GM12891 (cell line): ENCODE measurements at places on chromosomes 5 and 9.
A peak's percentile ranks its signal among the peaks of the same experiment; 100 is the strongest.

GRCh38 chr5:104088876-104089778 lies 526.5 kb upstream of the NUDT12 start:
- DNase-seq, result no peak

GRCh38 chr5:64518793-64519192 lies 13.0 kb downstream of the RGS7BP start:
- DNase-seq, result no peak

DNA sequence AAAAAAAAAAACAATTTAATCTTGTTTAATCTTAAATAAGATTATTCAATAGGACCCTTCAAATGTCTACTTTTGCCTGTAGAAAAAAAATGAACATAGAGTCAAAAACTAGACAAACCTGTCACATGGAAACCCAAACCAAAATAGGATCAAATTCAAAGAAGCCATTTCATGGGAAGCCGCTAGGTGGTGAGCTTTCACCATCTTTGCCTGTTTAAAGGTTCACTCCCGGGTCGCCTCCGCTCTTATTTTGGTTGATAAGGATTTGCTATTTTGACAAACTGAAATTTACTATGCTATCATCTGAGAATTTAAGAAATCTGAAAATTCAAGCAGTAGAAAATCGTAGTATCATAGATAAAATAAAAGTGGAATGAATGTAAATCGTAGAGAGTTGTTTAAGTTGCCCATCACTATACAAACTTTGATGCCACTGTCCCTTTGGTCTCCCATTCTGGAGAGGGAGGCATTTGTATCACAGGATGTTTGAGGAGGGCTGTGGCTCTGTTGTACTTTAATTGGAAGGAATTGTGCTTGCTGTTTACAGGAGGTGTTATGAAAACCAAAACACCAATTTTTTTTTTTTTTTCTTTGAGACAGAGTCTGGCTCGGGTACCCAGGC lies 43.5 kb upstream of the DNAH5 start:
- DNase-seq, result peak; percentile 34

DNA sequence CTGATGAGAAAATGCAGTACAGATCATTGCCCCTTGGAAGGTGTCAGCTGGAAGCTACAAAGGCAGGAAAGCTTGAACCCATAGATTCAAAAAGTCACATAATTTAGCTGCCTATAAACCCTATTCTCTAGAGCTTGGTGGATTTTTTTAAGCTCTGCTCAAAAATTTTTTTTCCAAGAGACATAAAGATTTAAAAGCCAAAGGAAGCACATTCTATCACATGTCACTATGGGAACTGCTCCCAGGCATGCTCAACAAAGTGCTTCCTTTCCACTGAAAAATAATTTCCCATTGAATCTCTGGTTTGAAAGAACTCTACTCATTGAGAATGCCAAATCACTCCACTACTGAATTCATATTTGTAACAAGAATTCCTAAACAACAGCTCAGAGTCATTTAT lies 419.8 kb downstream of the CETN3 start:
- DNase-seq, result no peak

- no peak for DNase-seq
Measured at GRCh38 chr5:43547532-43547931, 9.3 kb downstream of the PAIP1 start.

GRCh38 chr5:175344331-175345195 lies 99.4 kb downstream of the DRD1 start:
- DNase-seq, result no peak

GRCh38 chr5:9348401-9348996 lies 197.4 kb downstream of the SEMA5A start:
- no peak for DNase-seq
